Bronchial epithelial cell (primary cell): ENCODE measurements at places on chromosomes 4 and X. TPM values are rescaled to one million over a fixed set of nuclear protein-coding genes. Genes with fewer than 3 reads are reported as not detected.

PCDH7 gene
- total RNA-seq = 12.1 and 16.4 TPM in 2 replicates

HEPH gene
- total RNA-seq = under 0.01 and 0.26 TPM in 2 replicates

LPAR4 gene
- total RNA-seq = not detected in 2 replicates

SLC26A1 gene
- under 0.01 and 0.13 TPM in 2 replicates for total RNA-seq

CT47A7 gene
- total RNA-seq = not detected in 2 replicates

BEX5 gene
- 1.3 and 1.4 TPM in 2 replicates for total RNA-seq

TRPC3 gene
- 0.26 TPM in 1 of 2 replicates, not detected in the other for total RNA-seq

IRF2 gene
- total RNA-seq = 15.2 and 16.1 TPM in 2 replicates

TRPC5OS gene
- total RNA-seq = not detected in 2 replicates

CYBB gene
- not detected in 2 replicates for total RNA-seq

TCEAL9 gene
- total RNA-seq = 46.6 and 66.6 TPM in 2 replicates

- DNase-seq = no peak
Measured at GRCh38 chr4:58808817-58809216, 1698.6 kb upstream of the IGFBP7 start.

DNA sequence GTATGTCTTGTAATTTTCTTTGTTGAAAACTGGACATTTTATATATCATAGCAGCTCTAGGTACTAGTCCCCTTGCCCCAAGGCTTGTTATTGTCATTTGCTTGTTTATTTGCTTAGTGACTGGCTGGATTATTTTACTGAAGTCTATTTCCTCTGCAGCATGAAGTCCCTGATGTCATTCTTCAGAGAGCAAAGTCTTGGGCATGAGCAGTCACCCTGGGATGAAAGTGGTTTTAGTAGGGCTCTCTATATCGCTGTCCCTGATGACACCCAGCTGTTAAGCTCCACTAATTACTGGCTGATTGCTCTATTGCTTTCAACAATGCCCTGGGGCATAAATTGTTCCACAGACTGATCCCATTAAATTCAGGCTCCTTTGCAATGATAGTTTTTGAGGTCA is 113.5 kb upstream of the USP9X start:
- no peak for DNase-seq

DNA sequence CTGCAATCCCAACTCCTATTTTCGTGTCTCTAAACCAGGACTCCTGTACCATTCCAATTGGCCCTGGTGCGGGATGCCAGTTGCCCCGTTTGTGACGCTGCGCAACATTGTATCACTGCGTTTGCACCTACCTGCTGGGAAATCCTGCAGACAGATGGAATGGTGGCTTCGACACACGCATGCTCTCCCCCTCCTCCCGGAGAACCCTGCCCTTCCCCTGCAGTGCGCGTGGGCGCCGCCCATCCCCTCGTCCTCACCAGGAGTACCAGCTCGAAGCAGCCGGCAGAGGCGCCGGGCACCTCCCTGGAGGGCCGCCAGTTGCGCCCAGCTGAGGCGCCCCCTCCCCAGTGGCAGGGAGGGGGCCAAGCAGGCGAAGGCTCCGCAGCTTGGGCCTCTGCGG is 1.4 kb downstream of the DGKK start:
- no peak for DNase-seq

DNA sequence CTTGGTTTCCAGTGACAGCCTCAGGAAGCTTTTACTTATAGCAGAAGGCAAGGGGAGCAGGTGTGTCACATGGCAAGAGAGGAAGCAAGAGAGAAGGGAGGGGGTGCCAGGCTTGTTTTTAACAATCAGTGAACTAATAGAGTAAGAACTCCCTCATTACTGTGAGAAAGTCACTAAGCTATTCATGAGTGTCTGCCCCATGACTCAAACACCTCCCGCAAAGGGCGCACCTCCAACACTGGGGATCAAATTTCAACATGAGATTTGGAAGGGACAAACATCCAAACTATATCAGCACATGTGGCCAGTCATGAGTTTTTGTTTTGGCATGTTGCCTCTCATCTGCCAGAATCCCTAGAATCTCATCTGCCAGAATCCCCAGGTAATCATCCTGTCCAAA is 183.5 kb upstream of the C1QTNF7 start:
- peak; percentile 62 for DNase-seq

- DNase-seq = no peak
Measured at GRCh38 chr4:42167709-42168108, 15.3 kb upstream of the BEND4 start.

DNA sequence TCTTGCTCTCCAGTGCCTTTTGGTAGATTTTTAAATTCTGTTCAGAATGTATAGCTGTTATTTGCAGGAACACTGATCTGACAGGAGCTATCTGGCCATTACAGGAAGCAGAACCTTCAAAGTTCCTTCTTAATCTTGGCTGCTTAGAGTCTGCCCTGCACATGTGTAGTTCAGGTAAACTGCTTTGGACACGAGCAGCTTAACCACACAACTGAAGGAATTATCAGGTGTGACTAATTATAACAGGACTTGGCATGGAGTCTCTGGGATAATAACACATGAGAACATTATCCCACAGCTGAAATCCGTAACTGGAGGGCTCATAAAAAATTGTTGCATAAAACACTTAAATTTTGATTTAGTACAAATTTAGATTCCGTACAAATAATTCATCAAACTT is 11.6 kb upstream of the ING2 start:
- DNase-seq = peak; percentile 87

DNA sequence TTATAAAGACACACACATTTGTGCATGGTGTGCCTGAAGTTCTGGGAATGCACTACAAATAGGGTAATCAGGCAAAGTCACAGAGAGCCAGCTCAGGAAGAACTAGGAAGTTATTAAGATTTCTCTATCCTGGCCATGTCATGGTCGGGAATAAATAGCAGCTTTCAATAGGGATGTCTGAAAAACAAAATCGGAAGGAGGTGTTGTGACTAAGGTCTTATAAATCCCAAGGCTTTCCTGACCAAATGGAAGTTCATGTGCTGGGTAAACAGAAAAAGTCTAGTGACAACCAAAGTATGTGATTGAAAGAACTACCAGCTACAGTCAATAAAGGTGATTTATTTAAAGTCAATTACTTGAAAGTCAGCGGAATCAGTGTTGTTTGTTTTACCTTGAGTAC is 262.5 kb upstream of the HS3ST1 start:
- DNase-seq = no peak

- DNase-seq = no peak
Measured at GRCh38 chr4:151841107-151841506, 80.3 kb upstream of the GATB start.

DNA sequence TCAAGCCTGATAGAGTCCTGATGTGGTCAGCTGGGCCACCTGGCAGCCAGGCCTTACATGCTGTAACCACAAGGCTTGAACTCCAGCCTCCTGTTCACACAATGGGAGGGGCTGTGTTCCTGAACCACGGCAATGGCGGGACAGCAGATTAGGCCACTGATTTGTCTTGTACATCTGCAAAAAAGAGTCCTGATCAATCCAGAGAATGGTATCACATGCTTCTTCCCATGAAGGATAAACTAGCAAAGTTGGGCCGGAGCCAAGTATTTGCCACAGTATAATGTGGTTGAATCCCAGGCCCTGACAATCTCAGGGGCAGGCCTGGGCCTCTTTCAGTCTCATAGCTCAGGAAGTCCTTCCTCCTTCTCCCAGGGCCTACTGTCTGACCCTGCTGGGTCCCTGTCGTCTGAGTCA is 2182.5 kb upstream of the AGA start:
- peak; percentile 27 for DNase-seq

DNA sequence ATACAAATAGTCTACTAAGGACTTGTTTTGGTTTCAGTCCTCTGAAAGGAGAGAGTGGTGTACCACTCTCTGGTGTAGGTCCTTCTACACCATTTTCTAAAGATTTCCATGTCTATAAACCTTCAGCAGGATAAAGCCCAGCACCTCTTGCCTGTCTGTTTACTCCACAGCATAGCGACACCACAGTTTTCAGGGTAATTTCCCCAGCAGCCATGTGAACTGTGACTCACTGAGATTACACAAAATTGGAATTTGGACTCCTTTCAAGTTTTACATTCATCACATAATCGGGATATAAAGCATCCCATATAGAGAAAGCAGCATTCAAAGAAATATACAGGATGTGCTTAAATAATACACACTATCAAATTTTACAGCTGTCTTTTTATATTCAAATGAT is 229.6 kb downstream of the PRDM5 start:
- DNase-seq = peak; percentile 93

DNA sequence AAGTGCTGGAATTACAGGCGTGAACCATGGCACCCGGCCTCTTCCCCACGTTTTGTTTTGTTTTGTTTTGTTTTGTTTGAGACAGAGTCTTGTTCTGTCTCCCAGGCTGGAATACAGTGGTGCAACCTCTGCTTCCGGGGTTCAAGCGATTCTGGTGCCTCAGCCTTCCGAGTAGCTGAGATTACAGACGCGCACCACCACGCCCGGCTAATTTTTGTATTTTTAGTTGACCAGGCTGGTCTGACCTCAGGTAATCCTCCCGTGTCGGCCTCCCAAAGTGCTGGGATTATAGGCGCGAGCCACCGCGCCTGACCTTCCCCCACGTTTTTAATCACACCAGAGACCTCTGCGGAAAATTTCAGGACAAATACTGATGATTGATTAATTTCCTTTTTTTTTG is 2.2 kb downstream of the ENOPH1 start:
- DNase-seq = no peak

DNA sequence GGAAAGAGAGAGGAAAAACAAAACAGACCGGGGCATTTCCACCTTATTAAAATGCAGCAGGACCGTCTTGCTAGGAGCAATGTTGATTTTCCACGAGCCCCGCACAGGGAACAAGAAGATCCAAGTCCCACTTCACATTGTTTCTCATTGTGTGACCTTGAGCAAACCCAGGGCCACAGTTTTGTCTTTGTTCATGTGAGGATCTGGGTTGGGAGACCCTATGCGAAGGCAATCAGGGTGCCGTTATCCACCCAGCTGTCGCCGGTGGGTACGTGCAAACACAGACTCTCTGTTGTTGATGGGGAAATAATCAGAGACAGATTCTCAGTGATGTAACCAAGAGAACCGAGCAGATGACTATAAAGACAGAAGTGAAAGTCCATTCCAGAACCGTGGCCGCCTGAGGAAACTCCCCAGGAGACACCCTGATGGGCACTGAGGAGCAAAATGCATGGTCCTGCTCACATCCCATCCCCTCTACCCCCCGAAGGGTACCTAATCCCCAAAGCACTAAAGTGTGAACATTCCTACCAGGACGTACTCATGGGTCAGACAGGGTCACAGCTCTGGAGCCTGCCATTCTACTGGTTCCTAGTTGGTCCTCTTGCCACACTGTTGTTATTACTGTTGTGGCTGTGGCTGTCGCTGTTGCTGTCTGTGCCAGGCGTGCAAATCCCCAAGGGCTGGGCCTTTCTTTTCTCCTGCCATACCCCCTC is 102.7 kb upstream of the RBPJ start:
- no peak for DNase-seq

GRCh38 chr4:158915683-158916241 is 146.9 kb downstream of the FNIP2 start:
- no peak for DNase-seq

DNA sequence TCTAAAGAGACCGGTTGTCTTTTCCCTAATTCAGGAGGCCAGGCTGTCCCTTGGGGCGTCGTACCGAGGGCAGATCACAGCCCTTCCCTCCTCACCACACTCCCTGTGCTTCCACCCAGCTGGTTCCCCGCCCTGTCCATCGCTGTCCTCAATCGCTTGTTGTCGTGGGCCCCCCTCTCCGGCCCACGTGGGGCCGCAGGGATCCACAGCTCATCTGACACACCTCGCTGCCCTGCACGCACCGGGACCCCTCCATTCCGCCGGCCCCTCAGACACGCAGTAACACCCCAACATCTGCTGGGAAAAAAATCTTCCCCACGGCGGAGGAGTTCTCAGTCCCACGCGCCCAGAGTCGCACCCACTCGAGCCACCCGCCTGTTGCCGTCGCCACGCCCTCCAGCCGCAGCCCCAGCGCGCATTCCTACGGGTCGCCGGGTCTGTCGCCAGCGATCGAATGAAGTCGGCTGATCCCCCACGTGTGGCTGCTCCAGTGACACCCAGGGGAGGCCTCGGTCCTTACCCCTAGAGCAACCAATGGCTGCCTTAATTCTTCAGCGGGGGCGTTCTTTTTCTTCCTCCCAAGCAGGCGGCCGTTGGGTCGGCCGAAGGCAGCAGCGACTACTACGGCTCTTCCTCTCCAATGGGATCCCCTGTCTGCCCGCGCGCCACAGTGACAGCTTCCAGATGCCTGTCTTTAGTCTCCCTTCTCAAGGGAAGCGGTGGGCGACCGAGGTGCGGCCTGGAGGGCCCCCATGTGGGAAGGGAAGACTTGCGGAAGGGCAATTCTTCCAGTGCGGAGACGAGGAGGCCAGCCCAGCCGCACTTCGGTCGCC is 893 bp upstream of the SEPTIN11 start:
- peak; percentile 58 for DNase-seq

DNA sequence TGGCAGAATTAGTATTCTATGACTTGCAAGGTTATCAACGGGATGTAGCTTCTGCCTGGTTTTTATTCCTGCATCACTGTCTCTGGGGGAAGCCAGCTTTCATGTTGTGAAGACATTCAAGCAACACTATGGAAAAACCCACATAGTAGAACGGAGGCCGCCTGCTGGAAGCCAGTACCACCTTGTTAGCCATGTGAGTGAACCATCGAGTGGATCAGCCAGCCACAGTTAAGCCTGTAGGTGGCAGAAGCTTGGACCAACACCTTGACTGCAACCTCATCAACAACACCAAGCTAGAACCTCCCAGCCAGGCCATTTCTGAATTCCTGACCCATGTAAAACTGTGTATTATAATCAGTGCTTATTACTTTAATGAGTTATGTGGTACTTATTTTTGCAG is 538.2 kb downstream of the KCNIP4 start:
- no peak for DNase-seq

GRCh38 chr4:4791299-4792111 is 68.0 kb upstream of the MSX1 start:
- DNase-seq = no peak

DNA sequence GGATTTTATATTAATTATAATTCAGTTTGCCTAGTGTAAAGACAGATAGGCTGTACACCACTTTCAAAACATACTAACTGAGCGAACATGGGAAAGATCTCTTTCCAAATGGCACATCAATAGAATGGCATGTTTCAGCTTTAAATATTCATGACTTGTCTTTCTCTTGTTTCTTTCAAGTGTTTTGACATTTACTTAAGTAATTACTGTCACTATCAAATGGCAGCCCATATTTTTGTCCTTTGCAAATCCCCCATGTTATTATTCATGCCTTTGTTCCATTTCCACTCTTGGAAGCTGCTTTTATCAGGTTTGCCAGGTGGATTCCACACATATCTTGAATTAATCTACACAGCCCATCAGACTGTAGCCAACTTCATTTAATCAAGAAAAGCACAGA is 89.2 kb upstream of the GLRA2 start:
- no peak for DNase-seq

GRCh38 chr4:58587856-58588255 is 1477.7 kb upstream of the IGFBP7 start:
- DNase-seq = peak; percentile 4

GRCh38 chrX:140815868-140816267 is 106.3 kb downstream of the LINC00632 start:
- DNase-seq = peak; percentile 40

DNA sequence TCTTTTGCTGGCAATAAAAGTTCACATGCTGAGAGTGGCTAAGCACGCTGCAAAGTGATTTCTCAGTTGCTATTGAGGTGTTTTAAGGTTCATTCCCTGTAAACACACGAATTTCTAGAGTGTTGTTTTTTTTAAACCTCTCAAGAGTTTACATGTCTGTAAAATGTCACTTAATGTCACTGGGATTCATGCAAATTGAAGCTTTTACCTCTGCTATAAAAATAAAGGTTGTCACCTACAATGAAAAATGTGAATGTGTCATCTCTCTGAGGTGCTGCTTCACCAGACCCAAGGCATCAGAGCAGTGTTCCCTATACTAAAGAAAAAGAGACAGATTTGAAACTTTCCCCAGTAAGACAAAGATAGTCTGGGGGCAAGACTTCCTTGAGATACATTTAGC is 127.0 kb downstream of the PPA2 start:
- DNase-seq = no peak
